Left hindlimb (tissue), 1 donor: ENCODE measurements at places on chromosomes 12 and 14.

GRCh38 chr14:36505181-36505815, 14.7 kb downstream of the NKX2-1 start:
- no peak for DNase-seq

DNA sequence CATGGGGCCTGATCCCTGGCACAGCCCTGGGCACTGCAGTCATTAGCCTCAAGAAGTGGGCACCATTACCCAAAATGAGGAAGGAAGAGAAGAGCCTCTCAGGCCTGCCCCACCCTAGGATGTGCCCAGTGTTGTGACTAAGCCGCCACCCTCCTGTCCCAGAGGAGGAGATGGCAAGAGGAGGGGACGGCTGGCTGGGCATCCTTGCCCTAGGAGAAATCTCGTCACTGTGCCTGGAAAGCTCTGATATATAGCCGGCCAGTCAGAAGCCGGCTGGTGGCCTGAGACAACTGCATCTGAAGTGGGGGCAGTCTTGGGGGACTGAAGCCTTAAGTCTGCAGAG, 115.2 kb downstream of the LGMN start:
- no peak for DNase-seq

DNA sequence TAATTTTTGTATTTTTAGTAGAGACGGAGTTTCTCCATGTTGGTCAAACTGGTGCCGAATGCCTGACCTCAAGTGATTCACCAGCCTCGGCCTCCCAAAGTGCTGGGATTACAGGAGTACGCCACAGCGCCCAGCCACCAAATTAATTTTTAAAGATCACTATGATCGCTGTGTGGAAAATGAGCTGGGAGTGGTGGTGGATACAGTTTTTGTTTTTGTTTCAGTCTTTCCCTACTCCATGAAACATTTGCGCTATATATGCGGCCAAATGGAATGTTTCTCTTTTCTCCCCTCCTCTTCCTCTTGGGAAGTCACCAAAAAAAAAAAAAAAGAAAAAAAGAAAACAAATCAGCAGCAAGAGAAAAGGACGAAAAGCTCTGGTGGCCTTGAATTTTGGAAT, 20.8 kb upstream of the P2RX4 start:
- no peak for DNase-seq

DNA sequence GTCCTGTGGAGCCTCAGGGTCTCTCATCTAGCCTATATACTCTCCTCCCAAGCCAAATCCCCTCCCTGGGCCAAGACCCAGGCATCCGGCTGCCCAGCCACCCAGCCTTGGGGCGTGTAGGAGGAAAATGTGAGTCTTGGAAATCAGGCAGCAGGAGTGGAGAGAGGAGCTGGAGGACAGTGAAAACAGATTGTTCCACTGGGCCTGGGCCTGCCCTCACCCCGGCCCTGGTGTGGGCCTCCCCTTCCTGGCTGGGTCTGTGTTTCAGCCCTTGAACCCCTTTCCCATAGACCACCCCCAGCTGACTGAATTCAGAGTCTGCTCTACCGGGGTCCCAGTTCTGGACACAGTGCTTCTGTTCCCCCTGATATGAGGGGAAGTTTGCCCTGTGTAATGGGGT, 6.7 kb downstream of the ITGA5 start:
- DNase-seq: no peak

DNA sequence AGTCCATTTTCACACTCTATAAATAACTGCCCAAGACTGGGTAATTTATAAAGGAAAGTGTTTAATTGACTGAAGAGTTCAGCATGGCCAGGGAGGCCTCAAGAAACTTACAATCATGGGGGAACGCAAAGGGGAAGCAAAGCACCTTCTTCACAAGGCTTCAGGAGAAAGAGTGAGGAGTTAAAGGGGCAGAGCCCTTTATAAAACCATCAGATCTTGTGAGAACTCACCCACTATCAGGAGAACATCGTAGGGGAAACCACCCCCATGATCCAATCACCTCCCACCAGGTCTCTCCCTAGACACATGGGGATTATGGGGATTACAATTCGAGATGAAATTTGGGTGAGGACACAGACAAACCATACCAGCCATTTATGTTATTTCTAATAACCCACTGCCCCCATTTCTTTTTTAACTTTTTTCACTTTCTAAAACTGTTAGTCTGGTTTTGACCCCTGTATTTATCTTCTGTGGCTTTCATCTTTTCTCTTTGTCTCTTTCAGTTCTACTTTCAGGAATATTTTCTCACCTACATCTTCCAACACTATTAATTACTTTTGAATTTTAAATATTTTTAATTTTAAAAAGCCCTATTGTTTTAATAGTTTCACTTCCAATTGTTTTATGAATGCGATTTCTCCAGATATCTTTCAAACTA, 44.5 kb downstream of the WDR89 start:
- no peak for DNase-seq

GRCh38 chr14:89017417-89017816, 193.0 kb downstream of the TTC8 start:
- no peak for DNase-seq

- DNase-seq: no peak
Measured at GRCh38 chr12:27869567-27869966, 89.5 kb upstream of the MANSC4 start.

- DNase-seq: no peak
Measured at GRCh38 chr14:86022031-86022629, 492.2 kb downstream of the FLRT2 start.

DNA sequence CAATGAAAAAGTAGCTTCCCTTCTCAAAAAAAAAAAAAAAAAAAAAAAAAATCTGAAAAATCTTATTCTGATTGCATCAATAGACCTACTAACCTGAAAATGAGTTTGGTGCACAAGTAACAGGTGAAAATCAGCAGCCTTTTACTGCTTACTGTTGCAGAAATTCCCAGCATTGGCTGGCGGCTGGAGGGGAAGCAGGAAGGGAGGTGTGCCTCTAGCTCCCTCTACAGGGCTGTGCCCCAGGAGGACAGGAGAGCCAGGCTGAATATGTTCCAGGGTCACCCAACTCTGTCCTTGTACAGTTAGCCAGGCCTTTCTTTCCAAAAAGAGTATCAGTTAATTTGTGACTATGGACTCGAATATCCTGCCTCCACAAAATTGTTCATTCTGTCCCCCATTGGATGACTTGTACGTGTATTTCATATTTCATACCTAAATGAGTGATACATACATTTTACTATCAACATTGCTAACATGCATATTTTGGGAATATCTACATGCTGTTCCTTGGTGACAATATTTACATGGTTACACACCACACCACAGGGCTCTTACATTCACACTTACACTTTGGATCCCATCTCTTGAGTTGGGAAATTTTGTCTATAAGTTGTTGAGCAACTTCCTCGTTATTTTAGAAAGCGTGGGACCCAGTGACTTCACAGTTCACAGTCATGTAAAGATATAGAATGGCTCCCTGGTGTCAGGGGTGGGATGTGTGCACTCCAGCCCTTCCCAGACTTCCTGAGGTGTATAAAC, 124.8 kb downstream of the SAMD4A start:
- peak; percentile 72 for DNase-seq

- no peak for DNase-seq
Measured at GRCh38 chr14:103638594-103638993, 9.6 kb downstream of the KLC1 start.

DNA sequence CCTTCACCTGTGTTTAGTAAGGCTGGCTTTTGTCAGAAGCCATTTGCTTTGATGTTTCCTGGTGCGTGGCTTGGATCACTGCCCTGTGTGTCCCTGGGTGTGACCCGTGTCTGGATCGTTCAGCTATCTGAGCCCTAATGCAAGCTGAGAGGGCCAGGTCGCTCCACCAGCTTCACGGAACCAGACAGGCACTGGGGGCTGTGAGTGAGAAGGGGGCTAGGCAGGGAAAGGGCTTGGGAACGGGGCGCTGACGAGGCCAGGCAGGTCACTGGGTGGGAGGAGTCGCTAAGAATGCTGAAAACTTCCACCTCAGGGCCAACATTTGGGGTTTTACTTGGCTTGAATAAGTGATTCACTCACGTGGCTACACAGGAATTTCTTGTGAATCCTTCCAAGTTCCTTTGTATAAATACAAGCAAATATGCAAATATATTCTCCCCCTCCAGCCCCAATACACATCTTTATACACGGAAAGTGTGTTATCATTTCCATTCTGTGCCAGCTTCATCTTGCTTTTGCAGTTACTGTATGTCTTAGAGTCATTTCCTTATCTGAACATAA, 24.2 kb upstream of the MMP17 start:
- DNase-seq: no peak

DNA sequence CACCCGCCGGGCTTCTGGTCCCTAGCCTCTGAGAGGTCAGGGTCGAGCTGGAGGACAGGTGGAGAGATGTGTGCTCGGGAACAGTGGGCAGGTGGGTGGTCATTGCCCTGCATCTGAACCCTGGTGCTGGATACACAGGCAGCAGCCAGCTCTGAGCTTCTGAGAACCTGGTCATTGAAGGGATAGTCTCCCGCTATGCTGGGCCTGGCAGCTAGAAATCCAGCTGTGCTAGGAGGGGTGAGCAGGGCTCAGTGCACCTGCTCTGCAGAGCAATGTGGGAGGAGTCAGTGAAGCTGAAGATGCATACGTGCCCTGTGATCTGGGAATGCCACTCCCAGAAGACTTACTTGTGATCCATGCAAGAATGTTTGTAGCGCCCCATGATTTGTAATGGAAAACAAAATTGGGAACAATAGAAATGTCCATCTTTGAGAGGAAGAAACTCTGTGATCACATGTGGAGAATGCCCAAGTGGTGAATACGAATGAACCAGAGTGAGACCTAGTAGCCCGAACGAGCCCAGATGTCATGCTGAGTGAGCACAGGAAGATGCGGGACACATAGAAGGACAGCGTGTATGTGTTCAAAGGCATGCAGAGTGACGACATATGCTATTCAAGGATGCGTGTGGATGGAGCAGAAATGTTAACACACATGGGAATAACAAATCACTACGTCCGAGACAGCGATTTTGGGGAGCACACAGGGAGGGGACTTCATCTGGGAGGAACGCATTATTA, 63.4 kb downstream of the AACS start:
- no peak for DNase-seq

DNA sequence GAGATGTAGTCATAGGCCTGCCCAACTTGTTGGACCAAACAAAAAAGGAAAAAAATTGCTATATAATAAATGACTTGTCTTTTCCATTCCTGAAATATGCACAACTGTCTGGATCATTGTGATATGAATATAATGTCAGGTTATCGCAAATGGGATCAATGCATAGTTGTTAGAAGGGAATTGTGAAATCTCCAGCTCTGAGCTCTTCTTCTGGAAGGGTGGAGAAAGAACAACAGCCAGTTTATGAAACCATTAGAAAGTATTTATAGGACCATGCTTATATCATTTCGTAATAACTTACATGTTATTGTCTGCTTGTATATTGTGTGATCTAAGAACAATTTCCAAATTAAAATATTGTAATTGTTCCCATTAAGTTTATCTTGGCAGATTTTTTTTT, 35.7 kb upstream of the HIF1A start:
- DNase-seq: no peak

DNA sequence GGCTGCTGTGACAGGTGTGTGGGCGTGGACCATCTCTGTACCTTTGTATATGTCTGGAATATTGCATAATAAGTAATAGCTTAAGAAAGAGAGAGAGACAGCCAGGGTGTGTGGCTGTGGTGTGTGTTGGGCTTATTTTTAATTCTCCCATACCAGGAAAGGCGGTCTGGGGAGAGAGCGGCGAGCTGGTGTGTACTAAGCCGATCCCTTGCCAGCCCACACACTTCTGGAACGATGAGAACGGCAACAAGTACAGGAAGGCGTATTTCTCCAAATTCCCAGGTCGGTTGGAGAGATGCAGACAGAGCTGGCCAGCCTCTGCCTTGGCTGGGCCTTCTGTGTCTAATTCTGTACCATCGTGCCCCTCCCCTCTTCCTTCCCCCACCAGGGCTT, 63.9 kb downstream of the AACS start:
- no peak for DNase-seq

- DNase-seq: no peak
Measured at GRCh38 chr12:59937148-59937547, 341.3 kb downstream of the SLC16A7 start.

- no peak for DNase-seq
Measured at GRCh38 chr14:70237710-70238109, 49.0 kb upstream of the SLC8A3 start.

DNA sequence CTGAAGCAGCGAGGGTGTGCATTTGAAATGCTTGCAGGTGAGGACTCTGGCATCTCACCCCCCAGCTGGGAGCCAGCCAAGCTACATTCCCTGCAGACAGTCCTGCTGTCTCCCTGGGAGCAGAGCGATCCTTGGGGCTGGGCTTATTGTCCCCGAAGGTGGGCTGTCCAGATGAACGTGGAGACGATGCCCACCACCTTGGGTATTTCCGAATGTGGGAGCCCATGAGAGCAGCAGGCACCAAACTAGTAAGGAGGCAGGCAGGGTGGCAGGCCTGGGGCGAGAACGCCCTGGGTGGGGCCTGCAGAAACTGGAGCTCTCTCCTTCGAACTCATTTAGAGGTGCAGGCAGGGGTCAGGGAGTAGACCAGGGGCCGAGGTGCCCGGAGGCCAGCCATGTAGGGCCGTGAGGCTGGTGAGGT, 18.5 kb downstream of the ZBTB42 start:
- no peak for DNase-seq

- no peak for DNase-seq
Measured at GRCh38 chr12:46516238-46516932, 143.8 kb upstream of the SLC38A2 start.

DNA sequence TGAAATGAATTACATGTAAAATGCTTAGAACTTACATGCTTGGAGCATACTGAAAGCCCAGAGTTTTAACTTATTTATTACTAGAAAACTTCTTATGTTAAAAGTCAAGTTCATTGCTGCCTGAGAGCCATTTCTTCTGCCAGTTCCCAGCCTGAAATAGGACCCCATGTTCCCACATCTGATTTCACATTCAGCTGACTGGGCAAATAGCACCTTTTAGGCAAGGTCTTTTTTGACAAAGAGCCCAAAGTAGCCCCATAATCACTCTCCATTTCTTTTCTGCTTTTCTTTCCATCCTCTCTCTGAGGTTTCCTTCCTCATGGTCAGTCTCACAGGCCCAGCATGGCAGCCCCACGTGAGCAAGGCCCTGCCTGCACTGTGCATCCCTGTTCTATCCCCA, 1.1 kb upstream of the ARPC3 start:
- DNase-seq: no peak

DNA sequence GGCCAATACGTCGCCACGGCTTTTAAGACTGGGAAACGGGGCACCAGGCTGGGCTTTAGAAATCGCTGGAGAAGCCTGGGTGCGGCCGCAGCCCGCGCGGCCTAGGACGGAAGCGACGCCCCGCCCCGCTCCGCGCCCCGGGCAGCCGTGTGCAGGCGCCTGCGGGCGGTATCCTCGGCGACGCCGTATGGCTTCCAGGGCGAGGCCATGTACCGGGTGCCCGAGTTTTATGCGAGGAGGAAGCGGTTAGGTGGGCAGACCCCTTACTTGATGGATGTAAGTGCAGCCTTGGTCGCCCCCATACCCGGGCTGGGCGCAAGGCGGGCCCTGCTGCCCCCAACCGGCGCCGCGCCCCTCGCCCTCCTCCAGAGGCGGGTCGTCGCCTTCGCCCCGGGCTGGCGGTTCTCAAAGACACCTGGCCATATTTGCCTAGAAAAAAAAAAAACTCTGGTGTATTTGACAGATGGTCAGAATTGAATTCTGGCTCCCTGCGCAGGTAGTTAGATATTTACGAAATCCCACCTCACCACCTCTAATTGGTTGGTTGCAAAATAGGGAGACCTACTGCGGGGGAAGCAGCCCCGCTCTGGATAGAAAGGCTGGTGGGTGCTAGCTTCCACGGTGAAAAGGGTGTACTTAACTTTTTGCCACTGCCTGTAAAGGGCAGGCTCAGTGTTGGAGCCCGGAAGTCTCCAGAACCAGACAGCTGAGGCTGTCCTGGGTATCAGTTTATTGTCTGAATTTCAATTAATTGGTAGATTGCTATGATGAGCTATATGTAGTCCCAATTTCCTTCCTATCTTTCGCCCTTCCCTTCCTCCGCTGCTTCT, at the start of gene PPP1R36:
TSS of gene PPP1R36 (plus strand) at position 171 of the 830 bp plus-strand sequence. CDS start at position 208, 37 bp downstream.
- peak; percentile 49 for DNase-seq
